ENCODE measurements at places on chromosomes 3 and 15.

DNA sequence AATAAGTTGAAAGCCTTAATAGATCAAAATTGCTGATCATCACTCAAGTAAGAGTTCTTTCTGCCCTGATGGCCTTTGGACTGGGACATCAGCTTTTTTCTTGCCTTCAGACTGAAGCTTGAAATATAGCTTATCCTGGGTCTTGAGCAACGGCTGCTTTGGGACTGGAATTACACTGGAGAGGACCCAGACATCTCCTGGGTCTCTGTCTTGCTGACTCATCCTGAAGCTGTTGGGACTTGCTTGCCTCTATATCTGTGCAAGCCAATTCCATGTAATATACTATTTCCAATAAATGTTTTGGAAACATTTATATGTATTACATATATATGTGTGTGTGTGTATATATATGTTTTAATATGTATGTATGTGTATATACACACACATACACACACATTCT is 260.2 kb downstream of the PDZRN3 start:
- no peak for DNase-seq

DNA sequence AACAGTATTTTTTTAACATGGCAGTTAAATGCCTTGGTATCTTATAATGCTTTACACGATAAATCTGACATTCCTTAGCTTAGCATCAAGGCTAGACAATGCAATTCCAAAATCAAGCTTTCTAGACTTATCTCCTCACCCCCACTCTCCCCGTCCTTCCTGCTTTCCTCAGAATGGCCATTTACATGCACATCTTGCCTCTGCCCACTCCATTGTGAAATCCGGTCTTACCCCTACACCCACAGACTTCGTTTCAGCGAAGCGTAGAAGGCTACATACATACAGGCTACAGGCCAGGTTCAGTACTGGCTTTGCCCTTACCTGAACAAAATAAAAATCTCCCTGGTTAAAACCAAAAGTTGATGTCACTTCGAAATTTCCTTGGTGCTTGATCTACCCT is 58.6 kb upstream of the SLC12A8 start:
- DNase-seq = no peak

DNA sequence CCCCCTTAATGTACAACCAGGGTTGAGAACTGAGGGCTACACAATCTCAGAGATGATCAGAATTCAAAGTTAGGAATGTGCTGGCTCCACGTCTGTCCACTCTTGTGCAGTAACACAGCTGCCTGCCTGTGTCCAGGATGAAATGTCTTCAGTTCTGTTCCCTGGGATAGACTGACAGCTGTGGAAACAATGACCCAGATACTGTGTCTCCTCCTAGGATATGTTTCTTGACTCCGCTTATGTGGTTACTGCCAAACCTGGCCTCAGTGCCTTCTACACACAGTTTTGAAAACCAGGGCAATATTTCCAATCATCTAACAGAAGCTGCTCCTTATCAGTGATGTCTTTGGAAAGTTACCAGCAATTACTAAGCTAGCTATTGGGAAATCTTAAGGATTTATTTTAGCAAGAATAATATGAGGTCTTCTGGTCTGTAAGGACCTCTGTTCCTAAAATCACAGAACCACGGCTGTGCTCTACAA is 67.6 kb downstream of the NOX5 start:
- DNase-seq = no peak

DNA sequence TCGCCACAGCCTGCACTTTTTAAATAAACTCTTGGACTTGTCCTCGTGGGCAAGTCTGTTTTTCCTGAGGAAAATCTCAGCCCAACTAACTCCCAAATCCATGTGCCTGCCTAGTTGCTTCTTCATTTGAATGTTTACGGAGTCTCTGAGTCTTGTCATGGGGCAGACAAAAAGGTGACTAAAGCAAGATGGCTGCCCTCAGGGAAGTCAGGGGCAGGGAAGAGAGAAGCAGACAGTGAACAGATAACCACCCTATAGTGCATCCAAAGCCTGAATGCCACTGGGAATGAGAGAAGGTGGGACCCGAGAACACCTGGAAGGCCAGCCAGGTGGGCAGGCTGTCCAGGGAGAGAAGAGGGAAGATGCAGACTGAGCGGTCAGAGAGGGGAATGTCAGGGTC is 21.4 kb downstream of the CCDC12 start:
- no peak for DNase-seq

DNA sequence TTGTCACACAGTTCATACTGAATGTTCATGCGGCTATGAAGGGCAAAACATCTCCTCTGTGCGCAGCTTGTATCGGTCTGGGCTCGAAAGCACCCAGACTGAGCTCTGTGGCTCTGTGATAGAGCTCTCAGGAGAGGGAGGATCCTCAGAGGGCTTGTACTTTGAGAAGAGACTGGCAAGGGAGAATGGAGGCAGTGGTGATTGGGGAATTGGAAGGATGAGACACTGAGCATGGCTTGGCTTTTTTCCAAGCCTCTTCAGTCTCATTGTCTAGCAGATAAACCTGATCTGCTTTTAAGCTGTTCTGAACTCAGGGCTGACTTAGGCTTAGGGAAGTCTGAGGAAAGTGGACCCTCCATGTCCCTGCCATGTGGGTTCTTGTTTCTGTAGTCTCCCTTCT is 43.0 kb downstream of the RAD54L2 start:
- no peak for DNase-seq

GRCh38 chr15:48609486-48609885 is 36.0 kb downstream of the FBN1 start:
- no peak for DNase-seq

GRCh38 chr3:42190701-42191442 is 75.1 kb downstream of the CCK start:
- no peak for DNase-seq

- DNase-seq = no peak
Measured at GRCh38 chr3:56864090-56864489, 62.3 kb upstream of the ARHGEF3 start.

- DNase-seq = no peak
Measured at GRCh38 chr3:161649900-161650484, 153.4 kb downstream of the OTOL1 start.

DNA sequence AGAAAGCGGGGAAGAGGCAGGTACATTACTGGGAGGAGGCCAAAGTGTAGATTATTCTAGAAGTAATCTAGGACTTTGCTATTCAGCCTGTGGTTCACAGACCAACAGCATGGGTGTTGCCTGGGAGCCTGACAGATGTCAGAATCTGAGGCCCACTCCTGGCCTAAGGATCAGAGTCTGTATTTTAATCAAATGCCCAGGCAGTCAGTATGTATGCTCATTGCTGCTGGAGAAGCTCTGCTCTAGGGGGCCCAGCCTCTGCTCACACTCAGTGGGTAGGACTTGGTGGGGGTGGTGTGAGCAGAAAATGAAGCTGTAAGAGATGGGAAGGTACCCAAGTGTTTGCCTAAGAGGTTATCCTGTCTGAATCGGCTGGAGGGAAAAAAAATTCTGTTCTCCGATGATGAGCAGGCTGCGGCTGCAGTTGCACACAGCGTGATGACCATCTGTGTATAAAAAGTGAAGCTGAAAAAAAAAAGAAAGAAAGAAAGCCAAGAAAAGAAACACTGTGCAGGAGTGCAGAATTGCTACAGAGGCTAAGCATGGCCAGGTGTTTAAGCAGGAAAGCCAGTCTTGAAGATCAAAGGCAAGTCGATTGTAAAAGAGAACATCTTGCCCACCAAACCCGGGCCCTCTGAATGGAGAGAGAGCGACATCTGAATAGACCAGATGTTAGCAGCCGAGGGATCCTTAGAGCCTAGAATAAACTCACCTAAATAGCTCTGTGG is 65.2 kb downstream of the EIF4E3 start:
- DNase-seq = no peak

GRCh38 chr3:14793126-14793857 is 25.5 kb upstream of the FGD5 start:
- DNase-seq = no peak

DNA sequence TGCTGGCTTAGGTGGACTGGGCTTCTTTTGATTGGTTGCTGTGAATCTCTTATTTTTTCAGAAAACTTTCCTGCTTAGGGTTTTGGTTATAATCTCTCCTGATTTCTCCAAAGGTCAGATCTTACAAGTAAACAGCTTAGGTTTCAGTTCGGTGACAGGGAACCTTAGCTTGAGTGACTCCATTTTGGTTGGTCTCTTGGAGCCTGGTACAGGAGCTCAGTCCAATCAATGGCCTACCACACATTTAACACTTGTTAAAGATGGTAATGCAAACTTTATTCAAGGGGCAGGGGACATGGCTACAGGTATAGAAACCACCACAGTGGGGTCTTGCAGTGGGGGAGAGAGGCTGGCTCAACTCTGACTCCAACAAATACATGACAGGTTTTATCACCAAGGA is 180.9 kb upstream of the THBS1 start:
- DNase-seq = no peak

- DNase-seq = no peak
Measured at GRCh38 chr3:143298886-143299535, 179.4 kb downstream of the CHST2 start.

GRCh38 chr3:48369693-48370332 is 2.2 kb upstream of the FBXW12 start:
- DNase-seq = no peak

DNA sequence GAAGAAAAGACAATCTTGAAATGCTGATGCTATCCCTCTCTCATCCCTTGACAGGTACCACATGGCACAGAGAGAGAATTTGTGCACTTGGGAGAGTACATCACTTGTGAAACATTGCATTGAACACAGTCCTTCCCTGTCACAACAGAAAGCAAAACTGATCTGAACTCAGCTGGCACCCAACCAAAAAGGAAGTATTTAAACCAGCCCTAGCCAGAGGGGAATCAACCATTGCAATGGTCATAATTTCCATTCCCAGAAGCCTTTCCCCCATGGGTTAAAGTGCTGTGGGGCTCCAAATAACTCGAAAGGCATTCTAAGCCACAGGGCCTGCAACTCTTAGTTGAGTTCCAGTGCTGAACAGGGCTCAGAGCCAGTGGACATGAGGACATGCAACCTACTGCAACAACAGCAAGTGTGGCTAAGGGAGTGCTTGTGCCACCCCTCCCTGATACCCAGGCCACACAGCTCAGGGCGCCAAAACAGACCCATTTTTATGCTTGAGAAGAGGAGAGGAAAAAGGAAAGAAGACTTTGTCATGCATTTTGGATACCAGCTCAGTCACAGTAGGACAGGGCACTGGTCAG is 530.8 kb upstream of the BCHE start:
- no peak for DNase-seq

GRCh38 chr3:140270329-140270728 is 335.3 kb downstream of the CLSTN2 start:
- DNase-seq = no peak

DNA sequence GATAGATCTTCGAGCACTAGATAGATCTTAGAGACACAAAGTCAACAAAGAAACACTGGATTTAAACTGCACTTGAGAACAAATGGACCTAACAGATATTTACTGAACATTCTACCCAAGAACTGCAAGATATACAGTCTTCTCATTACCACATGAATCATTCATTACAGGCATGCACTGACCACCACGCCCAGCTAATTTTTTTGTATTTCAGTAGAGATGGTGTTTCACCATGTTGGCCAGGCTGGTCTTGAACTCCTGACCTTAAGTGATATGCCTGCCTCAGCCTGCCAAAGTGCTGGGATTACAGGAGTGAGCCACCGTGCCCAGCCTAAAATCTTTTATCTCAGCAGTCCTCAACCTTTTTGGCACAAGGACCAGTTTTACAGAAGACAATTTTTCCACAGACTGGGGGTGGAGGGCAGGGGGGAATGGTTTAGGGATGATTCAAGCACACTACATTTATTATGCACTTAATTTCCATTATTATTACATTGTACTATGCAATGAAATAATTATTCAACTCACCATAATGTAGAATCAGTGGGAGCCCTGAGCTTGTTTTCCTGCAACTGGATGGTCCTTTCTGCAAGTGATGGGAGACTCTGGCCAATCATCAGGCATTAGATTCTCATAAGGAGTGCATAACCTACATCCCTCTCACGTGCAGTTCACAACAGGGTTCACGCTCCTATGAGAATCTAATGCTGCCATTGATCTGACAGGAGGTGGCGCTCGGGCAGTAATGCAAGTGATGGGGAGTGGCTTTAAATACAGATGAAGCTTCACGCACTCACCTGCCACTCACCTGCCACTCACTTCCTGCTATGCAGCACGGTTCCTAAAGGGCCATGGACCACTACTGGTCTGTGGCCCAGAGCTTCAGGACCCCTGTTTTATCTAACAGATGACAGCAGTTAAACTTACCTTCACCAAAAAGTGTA is 21.7 kb downstream of the CSNK1G1 start:
- DNase-seq = no peak

DNA sequence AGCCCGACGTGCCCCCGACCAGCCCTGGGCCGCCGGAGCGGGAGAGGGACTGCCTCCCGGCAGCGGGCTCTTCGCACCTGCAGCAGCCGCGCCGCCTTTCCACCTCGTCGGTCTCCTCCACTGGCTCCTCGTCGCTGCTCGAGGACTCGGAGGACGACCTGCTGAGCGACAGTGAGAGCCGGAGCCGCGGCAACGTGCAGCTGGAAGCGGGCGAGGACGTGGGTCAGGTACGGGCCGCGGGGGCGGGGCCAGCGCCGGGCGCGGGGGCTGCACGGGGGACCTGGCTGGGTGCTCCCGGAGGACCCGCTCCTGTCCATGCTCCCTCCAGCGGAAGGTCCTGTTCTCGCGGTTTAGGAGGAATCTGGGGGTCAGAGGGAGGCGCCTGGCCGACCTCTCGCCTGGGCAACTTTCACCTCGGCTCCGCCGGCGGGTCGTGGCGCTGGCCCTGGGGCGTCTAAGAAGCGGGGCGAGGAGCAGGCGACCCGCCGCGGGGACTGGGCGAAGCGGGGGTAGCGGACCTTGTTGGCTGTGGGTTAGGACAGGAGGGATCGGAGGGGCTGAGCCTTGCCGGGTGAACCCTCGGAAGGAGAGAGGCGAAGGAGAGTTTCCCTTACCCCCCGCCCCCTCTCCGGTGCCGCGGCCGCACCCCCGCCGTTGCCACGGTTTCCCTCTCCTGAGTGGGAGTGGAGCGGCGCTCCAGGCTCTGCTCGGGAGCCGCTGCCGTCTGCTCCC is 682 bp downstream of the ITPKA start:
- no peak for DNase-seq

DNA sequence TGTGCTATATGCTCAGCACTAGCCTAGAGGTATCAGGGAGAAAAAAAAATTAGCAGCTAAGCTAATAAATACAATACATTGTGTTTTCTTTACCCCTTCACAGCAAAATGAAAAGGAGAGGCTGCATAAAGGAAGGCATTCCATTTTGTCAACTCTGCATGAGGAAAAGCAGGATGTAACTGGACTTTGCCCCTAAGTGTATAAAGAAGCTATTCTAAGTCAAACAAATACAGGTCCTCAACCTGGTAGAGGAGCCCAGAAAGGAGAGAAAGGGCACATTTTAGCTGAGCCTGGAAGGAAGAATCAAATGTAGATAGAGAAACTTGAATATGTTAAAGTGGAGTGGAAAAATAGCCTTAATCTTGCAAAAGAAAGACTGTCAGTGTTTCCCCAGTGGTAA is 89.0 kb upstream of the SPRED1 start:
- no peak for DNase-seq

- no peak for DNase-seq
Measured at GRCh38 chr15:78732634-78733033, 78.6 kb downstream of the ADAMTS7 start.

- DNase-seq = no peak
Measured at GRCh38 chr15:96335411-96336024, 5.0 kb downstream of the NR2F2 start.

- DNase-seq = no peak
Measured at GRCh38 chr15:99992611-99993231, 259.5 kb upstream of the LYSMD4 start.

GRCh38 chr3:66399529-66400232 is 101.1 kb downstream of the LRIG1 start:
- no peak for DNase-seq

- DNase-seq = no peak
Measured at GRCh38 chr3:64341296-64341695, 116.0 kb upstream of the PRICKLE2 start.

- DNase-seq = no peak
Measured at GRCh38 chr3:111033470-111034050, 38.1 kb upstream of the NECTIN3 start.
